ENCODE measurements at places on chromosomes 7 and 10. TPM values are rescaled to one million over a fixed set of nuclear protein-coding genes. Genes with fewer than 3 reads are reported as not detected.

Gene TCAF2
- total RNA-seq, result 0.78 TPM

Gene HPS6
- 55.8 TPM for total RNA-seq

Gene A1CF
- not detected for total RNA-seq

Gene PILRA
- 0.41 TPM for total RNA-seq

Gene HKDC1
- 52.3 TPM for total RNA-seq

DNA sequence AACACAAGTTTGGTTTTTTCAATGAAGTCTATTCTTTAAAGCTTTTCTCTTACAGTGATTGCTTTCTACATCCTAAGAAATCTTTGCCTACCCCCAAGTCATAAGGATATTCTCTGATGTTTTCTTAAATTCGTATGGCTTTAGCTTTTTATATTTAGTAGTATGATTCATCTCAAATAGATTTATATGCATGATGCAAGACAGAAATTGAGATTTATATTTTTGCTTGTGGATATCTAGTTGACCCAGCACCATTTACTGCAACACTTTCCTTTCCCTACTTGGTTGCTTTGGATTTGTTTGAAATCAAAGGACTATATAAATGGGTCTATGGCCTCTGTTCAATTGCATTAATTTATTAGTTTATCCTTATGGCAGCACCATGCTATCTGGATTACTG, 113.9 kb downstream of the ZNF438 start:
- no peak for DNase-seq

- no peak for DNase-seq
Observed at GRCh38 chr10:119221201-119221600, 13.8 kb downstream of the GRK5 start.

GRCh38 chr10:86665868-86666267, 2.4 kb upstream of the LDB3 start:
- DNase-seq, result no peak

DNA sequence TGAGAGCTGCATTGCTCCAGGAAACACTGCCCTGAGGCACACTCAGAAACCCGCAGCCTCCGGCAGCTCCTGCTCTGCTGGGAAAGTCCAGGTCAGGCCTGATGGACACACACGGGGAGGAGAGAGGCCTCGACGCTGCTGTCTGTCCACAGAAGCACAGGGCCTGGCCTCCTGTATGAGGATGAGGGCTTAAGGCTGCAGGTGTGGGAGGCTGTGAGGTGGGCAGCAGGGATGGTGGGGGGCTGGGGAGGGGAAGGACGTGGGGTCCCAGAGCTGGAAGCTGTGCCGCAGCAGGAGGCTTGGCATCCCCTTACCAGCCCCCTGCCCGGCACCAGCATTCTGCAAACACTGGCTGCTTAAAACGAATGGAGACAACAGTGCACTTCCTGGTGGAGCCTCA, 186.2 kb downstream of the DNAJB6 start:
- no peak for DNase-seq

DNA sequence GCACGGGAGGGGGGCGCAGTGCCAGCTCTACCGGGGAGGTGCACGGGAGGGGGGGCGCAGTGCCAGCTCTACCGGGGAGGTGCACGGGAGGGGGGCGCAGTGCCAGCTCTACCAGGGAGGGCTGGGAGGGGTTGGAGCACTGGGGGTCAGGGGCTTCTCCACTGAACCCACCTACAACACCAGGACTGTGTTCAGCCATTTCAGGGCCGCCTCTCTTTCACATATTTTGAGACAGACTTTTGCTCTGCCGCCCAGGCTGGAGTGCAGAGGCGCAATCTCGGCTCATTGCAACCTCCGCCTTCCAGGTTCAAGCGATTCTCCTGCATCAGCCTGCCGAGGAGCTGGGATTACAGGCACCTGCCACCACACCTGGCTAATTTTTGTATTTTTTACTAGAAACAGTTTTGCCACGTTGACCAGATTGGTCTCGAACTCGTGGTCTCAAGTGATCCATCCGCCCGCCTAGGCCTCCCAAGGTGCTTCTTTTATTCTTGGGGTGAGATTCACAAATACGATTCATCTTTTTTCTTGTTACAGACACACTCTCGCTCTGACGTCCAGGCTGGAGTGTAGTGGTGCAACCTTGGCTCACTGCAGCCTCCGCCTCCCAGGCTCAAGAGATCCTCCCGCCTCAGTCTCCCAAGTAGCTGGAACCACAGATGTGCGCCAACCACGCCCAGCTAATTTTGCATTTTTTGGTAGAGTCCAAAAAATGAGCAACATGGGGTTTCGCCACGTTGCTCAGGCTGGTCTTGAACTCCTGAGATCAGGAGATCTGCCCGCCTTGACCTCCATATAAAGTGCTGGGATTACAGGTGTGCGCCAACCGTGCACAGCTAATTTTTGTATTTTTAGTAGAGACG, 37.0 kb downstream of the ADAP1 start:
- no peak for DNase-seq

DNA sequence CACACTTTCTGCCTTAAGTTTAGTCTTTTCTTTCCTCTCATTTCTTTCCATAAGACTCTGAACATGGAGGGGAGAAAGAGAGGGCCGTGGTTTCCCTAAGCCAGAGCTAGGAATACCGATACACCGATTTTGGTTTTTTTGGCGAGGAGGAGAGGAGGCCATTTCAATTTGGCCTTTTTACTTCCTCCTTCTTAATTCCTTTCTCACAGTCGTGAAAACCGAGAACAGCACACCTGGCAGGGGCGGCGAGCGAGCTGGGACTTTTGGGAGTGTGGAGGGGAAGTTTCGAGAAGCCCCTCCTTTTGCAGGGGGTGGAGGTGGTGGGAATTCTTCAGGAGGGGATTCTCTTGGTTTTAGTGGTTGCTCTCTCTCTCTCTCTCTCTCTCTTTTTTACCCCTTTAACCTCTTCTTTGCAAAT, 6.2 kb downstream of the GATA3 start:
- no peak for DNase-seq

DNA sequence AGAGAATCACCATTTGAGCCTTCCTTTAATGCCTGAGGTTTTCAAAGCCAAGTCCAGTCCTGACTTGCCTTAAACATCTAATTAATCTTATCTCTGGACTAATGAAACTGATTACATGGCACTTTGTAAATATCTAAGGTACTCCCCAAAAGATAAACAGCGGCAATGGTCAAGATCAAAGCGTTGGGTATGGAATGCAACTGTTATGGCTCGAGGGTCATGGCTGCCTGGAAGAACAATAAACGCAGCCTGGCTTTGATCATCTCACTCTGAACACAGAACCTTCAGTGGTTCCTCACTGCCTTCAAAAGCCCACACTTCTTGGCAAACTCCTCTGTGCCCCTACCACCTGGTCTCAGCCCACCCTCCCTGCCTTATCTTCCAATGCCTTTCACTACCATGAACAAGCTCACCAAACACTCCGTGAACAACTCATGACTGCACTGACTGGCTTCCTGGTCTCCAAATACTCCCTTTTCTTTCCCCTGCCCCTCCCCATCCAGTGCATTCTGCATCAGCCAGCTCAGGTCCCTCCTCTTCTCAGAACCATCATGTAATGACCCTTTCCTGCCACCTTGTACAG, 150.2 kb upstream of the NFE2L3 start:
- no peak for DNase-seq

DNA sequence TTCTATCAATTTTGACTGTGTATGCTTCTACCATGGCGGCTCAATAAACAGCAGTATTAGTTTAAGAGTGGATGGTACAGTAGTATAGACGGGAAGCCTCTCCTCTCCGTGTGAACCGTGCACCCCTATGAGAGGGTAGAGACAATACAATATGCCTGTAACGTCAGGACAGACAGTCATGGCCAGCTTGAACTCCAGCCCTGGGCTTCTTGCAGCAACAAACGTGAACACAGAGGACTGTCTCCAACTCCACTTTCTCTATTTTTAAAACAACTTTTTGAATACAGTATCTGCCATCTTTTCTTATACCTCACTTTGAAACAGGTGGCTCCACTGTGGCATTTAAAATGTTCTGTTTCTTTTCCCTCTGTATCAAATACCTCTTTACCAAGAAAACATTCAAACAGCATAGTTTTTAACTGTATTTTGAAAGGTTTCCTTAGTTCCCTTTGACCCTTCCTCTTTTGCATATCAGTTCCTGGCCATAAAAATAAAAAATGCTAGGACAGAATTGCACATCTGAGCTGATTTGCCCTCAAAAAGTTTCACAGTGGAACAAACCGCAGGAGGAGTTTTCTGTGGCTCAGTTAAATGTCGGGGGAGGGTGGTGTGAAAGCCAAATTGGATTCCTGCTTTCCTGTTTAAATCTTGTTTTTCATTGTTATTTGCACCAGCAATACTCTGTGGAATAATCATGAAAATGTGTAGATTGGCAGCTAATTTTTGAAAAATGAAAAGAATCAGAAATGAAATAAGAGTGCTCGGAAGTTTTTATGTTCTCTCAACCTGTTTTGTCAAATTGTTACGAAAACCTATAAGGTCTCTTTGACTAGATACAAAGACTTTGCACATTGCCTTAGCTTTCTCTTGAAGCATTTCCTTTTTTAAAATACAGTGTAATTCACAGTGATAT, 8.0 kb downstream of the IKZF1 start:
- no peak for DNase-seq

DNA sequence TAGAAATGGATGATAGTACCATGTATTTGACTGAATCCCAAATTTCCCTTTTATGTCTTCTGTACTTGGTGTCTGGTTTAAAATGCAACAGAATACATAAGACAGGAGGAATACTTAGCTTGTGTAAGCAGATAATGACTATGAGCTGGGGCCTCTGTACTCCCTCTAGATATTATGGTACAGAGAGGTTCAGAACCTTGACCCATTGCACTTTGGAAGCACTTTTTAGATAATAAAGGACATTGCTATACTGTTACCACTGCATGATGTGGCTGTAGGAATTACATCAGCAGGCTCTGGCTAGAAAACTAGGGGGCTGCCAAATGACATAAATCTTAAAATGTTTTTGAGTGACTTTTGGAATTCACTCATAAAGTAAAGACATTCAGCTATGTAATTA, 526.6 kb downstream of the SORCS1 start:
- no peak for DNase-seq

DNA sequence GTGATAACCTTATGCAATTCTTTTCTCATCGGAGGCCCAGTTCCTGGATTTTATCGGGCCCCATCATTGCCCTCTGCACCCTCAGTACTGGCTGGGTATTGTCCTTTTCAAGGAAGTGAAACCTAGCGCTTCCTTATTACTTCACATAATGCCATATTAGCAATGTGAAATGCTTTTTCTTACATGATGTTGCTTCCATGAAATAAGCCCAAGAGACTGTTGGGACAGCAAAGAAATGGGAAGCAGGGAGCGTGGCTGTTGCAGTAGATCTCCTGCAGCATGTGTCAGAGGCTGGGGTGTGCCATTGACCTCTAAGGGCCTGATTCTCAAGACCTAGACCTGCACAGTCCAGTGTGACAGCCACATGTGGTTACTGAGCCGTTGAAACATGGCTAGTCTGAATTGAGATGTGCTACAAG, 8.1 kb downstream of the CHN2 start:
- DNase-seq, result no peak

- no peak for DNase-seq
Observed at GRCh38 chr7:25029075-25029474, 49.1 kb upstream of the OSBPL3 start.

DNA sequence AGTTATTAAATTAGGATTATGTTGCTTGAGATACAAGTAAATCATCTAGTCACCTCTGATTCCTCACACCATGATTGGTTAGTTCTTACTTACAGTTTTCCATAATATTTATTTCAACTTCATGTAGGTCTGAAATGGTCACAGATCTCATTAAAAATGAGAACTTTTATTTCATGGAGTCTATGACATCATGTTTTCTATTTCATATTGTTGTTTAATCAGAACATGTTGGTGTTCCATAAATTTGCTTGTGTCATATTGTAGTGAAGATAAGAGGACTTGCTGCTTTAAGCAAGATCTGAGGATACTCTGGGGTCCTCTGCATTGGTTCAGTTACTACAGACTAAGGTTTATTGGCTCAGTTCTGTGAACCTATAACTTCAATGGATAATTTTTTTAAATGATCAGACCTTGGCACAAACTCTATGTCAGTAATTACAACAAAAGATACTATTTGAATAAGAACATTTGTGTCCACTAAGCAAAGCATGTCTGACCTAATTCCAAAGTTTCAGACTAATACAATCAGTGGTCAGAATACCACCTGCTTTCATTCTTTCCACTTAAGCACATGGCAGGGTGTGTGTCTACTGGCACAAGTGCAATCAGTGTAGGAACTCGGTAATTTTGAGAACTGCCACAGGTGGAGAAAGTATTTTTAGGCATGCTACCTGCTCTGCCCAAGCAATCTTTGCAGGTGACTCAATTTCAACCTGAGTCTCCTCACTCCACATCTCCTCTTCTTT, 68.5 kb downstream of the CCDC71L start:
- no peak for DNase-seq

GRCh38 chr7:115417662-115418061, 495.8 kb downstream of the MDFIC start:
- DNase-seq, result no peak

- no peak for DNase-seq
Observed at GRCh38 chr7:84291756-84292155, 97.2 kb upstream of the SEMA3A start.

- DNase-seq, result no peak
Observed at GRCh38 chr10:89741126-89741762, 39.9 kb downstream of the KIF20B start.

DNA sequence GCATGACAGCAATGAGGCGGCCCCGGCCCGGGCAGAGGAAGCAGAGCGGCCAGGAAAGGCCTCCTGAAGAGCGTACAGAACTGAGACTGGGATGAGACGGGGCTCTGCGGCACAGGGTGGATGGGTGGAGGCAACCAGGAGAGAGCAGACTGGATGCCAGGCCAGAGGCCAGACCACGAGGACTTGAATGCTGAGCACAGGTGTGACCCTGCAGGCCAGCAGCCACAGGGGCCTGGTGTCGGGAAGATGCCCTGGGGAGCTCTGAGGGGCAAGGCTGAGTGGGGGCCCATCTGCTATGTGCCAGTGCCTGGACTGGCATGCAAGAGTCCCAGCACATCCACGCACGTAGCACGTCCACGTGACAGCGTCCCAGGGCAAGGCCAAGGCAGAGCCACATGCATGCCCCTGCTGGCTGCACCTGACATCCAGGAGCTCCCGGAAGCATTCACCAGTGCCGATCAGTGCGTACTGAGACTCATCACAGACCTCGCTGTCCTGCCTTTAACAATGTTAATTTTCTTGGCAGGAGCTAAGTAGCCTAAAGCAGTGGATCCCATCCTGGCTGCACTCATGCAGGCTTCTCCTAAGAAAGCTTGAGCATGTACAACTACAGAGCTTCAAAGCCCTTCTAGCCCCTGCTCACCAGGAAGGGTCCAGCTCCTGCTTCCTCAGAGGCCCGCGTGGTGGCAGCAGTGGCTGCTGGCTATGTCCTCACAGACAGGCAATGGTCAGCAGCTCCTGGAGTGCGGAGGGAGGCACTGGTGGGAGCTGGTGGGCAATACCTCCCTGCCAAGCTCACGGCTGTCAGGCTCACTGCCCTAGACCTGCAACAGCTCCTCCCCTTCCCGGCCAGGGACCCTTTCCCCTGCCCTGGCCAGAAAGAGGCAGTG, 18.0 kb downstream of the GRID1 start:
- DNase-seq, result no peak

DNA sequence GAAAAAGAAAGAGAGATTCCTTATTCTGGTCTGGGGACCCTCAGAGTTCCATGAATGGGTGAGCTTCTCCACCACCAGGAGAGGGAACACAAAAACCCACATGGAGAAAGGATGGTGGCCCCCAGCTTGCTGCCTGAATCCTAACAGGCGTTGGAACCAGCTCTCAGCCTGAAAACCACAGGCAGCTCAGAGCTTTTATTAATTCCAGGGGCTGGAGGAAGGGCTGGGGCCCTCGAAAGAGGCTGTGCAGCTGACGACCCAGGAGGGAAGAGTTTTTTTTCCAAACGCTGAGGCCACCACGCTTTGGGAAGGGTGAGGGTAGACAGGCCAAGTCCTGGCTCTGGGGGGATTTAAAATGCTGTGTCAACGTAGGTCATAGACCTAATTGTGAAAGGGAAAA, 10.8 kb upstream of the ELN start:
- DNase-seq, result no peak
